ENCODE measurements at places on chromosomes 16 and 17.
A peak's percentile ranks its signal among the peaks of the same experiment; 100 is the strongest.

DNA sequence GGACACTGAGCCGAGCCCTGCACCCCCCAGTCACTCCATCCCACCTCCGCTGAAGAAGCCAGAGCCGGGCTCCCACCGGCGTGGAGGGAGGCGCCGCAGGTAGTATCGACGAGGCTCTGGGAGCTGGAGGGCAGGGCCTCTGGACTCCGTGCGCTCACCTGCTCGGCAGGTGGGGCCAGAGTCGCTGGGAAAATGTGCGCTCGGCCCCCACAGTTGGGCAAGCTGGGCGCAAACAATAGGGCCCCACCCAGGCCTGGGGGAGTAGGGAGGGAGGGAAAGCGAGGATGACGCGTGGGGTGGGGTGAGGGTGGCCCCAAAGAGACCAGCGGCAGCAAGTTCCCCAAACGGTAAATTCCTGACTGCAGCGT, 668 bp downstream of the JUP start:
- no peaks in the 10 kb centered on the region for H3K36me3 ChIP-seq
- DNase-seq, result no peak
- no peak overlapping the region for H3K27ac ChIP-seq
- peaks cover 95% of the 10 kb centered on the region for H3K27me3 ChIP-seq
- peaks cover 30% of the 10 kb centered on the region for H3K4me1 ChIP-seq
- peak overlapping the region; percentile 21 for H3K4me3 ChIP-seq

DNA sequence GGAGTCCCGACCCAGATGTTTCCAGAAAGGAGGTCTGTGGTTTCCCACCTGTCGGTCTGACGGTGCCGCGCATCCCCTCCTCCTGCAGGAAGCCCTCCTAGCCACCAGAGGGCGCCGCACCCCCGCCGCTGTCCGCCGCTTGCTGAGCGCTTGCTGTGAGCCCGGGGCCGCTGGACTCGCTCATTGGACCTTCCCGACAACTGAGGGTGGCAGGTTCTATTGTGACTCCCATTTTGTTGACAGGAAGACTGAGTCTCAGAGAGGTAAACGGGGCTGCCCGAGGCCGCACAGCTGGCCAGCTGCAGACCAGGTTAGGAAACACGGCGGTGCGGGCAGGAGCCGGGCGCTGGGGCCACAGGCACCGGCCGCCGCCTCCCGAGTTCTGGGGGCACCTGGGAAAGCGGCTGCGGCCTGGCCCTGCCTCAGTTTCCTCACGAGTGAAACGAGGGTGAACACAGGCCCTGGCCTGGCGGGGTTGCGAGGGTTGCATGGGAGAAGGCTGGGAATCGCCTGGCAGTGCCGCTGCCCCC, 191.1 kb upstream of the CIBAR2 start:
- H3K36me3 ChIP-seq, result peaks cover 2% of the 10 kb centered on the region
- peak overlapping the region; percentile 71 for H3K27ac ChIP-seq
- peaks cover 16% of the 10 kb centered on the region for H3K27me3 ChIP-seq

DNA sequence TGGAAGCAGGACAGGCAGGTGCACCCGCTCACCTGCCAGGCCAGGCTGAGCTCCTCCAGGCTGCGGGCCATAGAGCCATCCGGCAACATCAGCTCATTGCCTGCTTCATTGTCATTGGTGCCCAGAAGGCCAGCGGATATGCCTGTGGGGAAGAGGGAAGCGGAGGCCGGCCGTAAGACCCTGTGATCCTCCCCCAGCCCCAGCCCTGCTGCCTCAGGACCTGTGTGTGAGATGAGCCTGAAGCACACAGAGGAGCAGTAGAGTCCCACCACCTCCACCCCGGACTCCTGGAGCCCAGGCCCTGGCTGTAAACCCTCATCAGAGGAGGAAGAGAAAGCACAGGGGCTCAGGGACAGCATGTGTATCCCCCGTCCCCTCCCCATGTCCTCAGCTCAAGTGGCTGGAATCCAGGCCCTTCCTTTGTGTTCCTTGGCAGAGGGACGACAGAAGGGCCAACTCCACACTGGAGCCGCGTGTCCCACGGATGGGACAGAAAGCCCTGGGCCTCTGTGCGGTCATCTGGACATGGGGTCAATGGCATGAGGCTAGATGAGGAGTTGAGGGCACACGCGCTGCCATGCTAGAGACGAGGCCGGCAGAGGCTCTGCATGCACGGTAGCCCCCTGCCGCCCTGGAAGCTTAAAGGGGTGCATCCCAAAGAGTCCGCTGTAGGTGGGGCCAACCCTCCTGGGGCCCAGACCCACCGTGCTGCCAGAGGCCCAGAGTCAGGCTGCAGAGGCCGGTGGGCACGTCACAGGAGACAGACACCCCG, 39.1 kb downstream of the RMI2 start:
- no peak for DNase-seq
- no peak overlapping the region for H3K4me3 ChIP-seq
- no peak overlapping the region for H3K27ac ChIP-seq
- H3K36me3 ChIP-seq, result peaks cover 8% of the 10 kb centered on the region
- H3K4me1 ChIP-seq, result peaks cover 23% of the 10 kb centered on the region

DNA sequence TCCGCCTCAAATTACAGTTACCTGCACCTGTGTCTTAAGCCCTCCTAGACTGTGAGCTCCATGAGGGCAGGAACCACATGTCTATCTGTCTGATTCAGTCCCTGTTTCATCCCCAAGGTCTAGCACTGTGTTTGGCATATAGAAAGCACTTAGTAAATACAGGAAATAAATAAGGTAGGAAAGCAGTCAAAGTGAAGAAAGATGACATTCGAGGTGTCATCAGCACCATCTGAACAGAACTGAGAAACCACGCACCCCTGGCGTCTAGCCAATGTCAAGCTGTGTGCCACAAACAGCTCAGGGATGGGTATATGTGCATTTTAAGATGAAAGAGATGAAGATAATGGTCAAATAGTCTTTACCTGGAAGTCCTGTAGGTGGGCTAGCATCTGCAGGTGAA, 79.6 kb upstream of the ATP2A3 start:
- DNase-seq, result peak; percentile 53
- peaks cover 36% of the 10 kb centered on the region for H3K4me1 ChIP-seq
- no peak overlapping the region for H3K4me3 ChIP-seq
- H3K27ac ChIP-seq, result peak overlapping the region; percentile 61
- H3K27me3 ChIP-seq, result no peaks in the 10 kb centered on the region

DNA sequence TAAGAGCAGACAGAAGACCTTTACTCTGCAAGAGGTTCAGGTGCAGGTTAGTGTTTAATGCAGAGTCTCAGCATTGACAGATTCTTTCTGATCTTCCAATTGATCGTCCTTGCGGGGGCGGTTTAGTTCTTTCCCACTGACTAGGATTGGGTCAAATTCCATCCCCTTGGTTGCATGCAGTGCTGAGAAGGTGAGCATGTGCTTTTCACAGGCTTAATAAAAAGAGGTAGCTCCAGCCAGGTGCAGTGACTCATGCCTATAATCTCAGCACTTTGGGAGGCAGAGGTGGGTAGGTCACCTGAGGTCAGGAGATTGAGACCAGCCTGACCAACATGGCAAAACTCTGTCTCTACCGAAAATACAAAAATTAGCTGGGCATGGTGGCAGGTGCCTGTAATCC, 7.5 kb upstream of the ITGAD start:
- H3K36me3 ChIP-seq, result no peaks in the 10 kb centered on the region
- no peak overlapping the region for H3K4me3 ChIP-seq
- H3K27me3 ChIP-seq, result peaks cover 57% of the 10 kb centered on the region
- H3K27ac ChIP-seq, result no peak overlapping the region
- peaks cover 11% of the 10 kb centered on the region for H3K4me1 ChIP-seq
